Activated CD4-positive, alpha-beta T cell treated with anti-CD3 and anti-CD28 coated beads, Interleukin-2, amount 50 U/mL, for 16 hours (primary cell): ENCODE measurements at places on chromosomes 7 and 10.

GRCh38 chr10:74234569-74234968, 83.5 kb downstream of the ADK start:
- no peak for DNase-seq

- no peak for DNase-seq
These were observed 52.2 kb downstream of the R3HCC1L start for GRCh38 chr10:98186681-98187080.

DNA sequence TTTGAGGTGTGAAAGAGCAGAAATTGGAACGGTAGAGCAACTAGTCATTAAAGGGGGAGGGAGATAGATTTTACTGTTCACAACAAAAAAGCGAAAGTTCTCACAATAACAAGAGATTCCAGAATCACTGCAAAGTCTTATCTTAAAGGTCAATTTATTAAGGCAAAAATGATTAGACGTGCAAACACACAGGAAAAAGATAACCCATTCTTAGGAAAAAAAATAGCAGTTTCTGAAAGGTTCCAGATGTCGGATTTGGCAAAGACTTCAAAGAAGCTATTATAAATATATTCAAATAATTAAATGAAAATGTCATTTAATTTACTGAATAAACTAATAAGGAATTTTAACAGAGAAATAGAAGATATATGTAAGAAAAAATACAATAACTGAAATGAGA, 70.8 kb upstream of the GNAI1 start:
- DNase-seq, result no peak

- no peak for DNase-seq
These were observed 146.6 kb upstream of the PDE1C start for GRCh38 chr7:32216759-32217158.

DNA sequence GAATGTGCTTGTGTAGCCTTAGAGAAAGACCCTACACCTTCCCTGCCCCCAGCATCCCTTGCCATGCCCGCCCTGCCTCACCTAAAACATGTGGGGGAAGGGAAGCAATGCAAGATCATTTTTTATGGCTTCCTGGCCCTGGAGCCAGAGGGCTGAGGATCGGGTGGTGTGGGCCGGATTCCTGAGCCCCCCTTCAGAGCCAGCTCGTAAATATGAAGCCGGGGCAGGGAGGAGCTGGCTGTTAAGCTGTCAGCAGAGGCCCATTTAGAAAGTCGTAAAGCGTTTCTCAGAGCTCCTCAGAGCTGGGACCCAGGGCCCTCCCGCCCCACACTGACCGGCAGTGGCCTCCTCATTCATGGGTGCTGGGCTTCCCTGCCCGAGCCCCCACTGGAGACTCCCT, 23.9 kb downstream of the UNC5B start:
- DNase-seq, result no peak

DNA sequence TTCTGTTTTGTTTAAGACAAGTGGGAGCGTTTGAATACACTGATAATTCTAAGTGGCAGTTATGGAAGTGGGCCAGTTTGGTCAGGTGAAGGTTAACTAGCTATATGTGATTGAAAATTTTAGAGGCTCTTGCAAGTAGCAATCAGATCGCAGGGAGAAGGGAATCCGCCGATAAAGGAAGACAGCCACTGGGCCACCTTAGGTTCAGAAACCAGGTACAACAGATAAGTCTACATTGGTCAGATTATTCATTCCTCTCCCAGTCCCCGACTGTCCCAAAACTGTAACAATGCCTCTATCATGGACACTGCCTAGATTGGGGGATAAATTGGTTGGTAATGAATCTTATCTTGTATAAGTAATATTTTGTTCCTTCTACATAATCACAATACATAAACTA, 8.9 kb downstream of the ANK3 start:
- DNase-seq, result no peak

DNA sequence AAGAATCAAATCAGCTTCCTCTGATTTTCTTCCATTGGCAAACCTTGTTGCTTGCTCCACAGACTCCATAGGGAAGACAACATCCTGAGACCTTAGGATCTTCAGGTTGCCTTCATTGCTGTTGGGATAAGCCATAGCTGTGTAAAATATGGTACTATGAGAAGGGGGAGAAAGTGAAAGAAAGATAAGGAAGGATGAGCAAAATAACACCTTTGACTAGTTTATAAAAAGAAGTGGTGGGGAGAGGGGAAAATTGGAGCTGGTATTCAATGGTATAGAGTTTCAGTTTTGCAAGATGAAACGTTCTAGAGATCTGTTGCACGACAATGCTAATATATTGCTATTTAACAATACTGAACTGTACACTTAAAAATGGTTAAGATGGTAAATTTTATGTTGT, 180.4 kb upstream of the PHYHIPL start:
- no peak for DNase-seq

- DNase-seq, result no peak
These were observed 19.7 kb downstream of the SMURF1 start for GRCh38 chr7:99124236-99124635.

GRCh38 chr7:92835261-92835850, 1.0 kb downstream of the CDK6 start:
- DNase-seq, result peak; percentile 55

DNA sequence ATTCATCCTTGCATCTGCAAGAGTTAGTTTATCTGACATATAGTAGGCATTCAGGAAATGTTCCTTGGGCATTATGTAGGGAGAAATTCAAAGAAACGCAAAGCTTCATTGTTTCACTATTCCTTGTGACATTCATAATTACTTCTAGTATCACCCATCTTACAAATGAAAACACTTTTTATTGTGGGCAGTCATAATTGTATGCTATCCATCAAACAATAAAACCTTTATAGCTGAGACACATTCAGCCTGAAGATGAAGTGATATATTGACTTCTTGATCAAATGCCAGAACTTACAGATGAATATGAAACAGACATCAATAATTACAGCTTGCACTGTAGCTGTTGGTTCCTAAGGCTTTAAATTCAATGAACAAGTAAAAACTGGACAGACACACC, 36.4 kb downstream of the FAM204A start:
- no peak for DNase-seq

GRCh38 chr10:15427843-15428414, 56.8 kb upstream of the FAM171A1 start:
- no peak for DNase-seq

DNA sequence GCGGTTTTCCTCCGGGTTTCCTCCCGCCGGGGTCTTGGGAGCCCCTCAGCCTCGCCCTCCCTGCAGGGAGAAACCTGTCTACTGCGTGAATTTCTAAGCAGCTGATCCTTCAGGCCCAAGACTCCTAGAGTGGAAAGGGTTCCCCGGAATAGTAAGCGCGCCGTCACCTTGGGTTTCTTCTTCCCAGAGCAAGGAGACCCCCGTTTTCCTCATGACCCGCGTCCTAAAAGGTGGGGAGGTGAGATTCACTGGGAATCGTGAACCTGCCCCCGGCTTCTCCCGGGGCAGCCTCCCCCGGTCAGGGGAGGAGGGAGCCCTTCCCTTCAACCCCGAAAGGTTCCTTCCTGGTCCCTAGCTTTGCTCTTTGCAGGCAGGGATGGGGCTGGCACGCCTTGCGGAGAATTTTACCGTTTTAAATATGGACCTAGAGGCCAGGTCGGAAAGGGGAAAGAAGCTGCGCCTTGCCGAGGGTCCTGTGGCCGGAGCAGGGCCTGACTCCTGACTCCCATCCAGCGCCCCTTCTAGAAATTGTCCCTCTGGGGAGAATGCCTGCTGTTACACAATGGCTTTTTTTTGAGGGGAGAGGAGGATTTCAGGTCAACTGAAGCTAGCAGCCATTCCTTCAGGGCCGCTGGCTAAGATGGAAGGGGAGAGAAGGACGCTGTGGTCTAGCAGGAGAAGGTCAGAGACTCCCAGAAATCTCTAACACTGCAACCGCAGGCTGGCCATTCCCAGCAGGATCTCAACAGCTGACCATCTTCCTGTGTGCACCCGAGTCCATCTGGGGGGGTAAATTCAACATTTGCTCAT, 11.6 kb upstream of the MNX1 start:
- no peak for DNase-seq

DNA sequence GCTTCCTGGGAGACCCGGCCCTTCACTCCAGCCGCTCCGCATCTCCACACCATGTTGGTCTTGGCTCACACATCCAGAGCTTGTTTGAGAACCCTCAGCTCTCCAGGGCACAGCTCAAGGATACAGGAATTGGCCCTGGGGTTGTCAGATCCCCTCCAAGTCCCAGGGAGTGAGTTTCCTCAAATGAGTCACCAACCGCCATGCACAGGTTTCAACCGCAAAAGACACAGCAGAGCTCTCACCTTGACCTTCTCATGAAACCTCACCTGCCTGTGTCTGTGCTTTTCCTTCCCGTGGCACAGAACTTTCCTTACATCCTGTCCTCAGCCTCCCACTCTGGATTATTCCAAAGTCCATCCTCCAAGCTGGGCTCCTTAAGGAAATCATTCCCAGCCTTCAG, 20.6 kb downstream of the AZGP1 start:
- peak; percentile 10 for DNase-seq

DNA sequence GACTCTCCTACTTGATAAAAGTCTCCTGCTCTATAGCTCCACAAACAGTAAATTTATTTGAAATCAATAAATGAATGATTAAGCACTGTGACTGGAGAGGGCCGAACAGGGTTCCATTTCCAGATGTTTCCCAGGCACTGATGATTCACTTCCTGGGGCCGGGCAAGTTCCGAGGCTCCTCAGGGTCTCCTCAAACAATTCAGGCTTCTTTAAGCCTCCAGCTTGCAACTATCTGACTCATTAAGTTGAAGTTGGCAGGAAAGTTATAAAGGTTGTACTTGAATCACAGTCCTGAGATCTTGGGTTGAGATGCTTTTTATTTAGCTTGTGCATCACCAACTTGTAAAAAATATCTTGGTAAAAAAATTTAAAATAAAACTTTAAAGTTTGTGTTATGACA, 612.9 kb downstream of the DNAJB6 start:
- no peak for DNase-seq

DNA sequence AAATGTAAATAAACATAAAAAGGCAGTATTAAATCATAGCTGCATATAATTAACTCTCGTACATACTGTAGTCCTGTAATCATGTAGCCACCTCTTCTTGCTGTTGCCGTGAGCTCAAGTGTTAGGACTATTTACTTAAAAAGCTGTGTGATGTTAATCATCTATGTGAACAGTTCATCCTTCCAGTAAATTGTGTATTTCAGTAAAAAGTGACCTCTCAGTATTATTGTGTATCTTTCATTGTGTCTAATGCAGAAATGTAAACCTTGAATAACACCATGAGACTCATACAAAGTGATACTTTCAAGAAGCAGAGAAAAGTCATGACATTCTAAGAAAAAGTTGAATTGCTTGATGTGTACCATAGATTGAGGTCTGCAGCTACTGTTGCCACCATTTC, 38.0 kb downstream of the ADD3 start:
- DNase-seq, result peak; percentile 37

GRCh38 chr10:69780077-69780476, 21.6 kb upstream of the COL13A1 start:
- DNase-seq, result no peak

DNA sequence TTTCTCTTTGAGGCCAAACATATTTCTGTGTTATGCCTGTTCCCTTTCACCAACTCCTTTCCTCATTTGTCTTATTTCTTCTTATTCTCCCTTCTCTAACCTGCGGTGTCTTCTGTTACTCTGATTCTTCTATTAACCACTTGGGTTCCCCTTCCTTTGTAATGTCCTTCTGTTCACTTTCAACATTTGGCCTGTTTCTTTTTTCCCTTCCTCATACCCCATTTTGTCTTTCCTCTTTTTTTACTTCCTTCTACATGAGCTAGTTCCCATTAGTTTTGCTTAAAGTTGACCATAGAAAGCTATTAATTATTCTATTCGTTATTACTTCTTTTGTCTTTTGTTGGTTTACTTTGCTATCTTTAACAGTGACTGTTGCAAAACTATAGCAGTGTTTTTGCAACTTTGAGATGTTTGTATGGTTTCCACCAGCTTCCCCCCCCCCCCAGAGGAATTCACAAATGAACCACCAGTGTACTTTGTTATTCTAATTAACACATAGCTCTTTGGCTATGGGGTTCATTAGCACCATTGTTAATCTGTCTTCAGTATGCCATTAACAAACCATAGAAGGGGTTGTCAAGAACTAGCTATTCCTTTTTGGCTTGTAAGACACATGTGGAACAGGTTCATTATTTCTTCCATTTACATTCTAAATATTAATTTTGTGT, 2.9 kb downstream of the LRGUK start:
- DNase-seq, result no peak

- no peak for DNase-seq
These were observed 800.5 kb upstream of the KCND2 start for GRCh38 chr7:119472408-119473038.

- DNase-seq, result no peak
These were observed 888.2 kb downstream of the LRMDA start for GRCh38 chr10:76319661-76320060.

DNA sequence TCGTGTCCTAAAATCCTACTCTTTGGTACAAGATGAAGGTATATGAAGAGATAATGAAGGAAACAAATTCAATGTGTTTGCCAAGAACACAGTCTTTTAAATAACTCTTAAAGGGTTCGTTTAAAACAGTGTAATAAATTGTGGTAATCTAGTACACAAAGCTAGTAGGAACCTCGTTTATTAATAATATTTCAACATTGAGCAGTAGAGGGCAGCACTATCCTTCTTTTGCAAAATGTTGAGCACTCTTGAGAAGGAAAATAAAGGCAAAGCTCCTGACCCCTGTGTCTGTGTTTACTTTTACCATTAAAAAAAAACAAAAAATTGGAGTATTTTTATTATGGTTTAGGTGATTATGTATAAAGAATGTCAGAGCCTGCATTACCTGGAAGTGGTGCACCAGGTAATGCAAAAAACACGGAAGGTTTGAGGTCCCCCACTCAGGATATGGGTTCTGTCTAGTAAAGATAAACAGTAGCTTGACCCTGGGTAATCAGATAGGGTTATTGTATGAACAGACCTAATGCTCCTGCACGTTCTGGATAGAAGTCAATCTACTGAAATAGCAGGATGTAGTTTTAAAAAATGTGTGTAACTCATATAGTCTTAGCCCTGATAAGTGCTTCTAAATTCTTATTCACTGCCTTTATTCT, 5.7 kb upstream of the GOT1 start:
- DNase-seq, result peak; percentile 46

- DNase-seq, result no peak
These were observed 372.3 kb upstream of the MYO3A start for GRCh38 chr10:25561758-25562157.

- DNase-seq, result no peak
These were observed 172.6 kb upstream of the BET1 start for GRCh38 chr7:94176694-94177200.

GRCh38 chr10:24552346-24553016, 171.2 kb downstream of the ARHGAP21 start:
- DNase-seq, result peak; percentile 9
